ENCODE measurements at places on chromosomes 1 and 21.

- DNase-seq = no peak
Measured at GRCh38 chr1:93288558-93288957, 57.1 kb upstream of the DR1 start.

- DNase-seq = no peak
Measured at GRCh38 chr21:31490443-31490842, 146.4 kb upstream of the TIAM1 start.

DNA sequence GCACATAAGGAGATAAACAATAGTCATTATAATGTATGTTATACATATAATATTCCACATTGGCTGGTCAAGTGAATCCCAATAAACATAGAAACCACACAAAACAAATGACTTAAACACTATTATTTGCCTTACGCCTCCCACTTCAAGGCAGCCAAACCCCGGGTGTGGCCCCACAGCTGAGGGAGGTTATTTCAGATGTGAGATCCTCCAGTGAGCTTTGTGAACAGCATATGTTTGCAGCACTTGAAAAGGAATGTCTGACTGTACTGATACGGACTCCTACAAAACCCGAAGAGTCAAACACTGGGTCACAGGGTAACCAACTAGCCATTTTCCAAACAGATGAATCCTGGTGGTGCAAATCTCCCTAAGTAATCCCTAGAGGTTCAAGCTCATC, 27.1 kb upstream of the DISP1 start:
- DNase-seq = no peak

- no peak for DNase-seq
Measured at GRCh38 chr1:225737161-225737560, 40.5 kb upstream of the SRP9 start.

GRCh38 chr1:2394220-2394619, 2.6 kb downstream of the RER1 start:
- no peak for DNase-seq

DNA sequence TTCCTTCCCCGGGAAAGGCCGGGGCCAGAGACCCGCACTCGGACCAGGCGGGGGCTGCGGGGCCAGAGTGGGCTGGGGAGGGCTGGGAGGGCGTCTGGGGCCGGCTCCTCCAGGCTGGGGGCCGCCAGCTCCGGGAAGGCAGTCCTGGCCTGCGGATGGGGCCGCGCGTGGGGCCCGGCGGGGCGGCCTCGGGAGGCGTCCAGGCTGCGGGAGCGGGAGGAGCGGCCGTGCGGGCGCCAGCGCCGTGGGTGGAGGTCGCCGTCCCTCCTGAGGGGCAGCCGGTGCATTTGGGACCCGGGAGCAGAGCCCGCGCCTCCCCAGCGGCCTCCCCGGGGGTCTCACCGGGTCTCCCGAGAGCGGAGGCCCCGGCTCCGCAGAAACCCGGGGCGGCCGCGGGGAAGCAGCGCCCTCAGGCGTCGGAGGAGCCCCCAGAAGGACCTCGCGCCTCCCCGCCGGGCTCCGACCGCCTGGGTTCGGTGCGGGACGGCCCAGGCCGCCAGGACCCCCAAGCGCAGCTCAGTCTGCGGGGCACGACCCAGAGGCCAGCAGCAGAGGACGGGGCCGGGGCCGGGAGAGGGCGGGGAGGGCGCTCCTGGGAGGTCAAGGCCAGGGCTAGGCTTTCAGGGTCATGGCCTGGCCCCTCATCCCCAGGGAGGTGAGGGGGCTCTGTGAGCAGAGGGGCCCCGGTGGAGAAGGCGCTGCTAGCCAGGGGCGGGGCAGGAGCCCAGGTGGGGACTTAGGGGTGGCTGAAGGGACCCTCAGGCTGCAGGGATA, 7.2 kb upstream of the SLX9 start:
- no peak for DNase-seq

GRCh38 chr1:101073836-101074235, 48.3 kb upstream of the DPH5 start:
- no peak for DNase-seq

- DNase-seq = no peak
Measured at GRCh38 chr1:235649368-235650163, at the start of gene GNG4. Gene GNG4, minus strand, starts transcription at chr1:235649784. Its CDS starts 65,946 bp downstream, at chr1:235583838.

GRCh38 chr1:235971571-235972310, 93.1 kb downstream of the NID1 start:
- peak; percentile 74 for DNase-seq

GRCh38 chr21:27114111-27114510, 147.2 kb upstream of the ADAMTS5 start:
- no peak for DNase-seq

GRCh38 chr1:231196728-231197127, 34.9 kb downstream of the TRIM67 start:
- DNase-seq = no peak

GRCh38 chr1:155026588-155026987, 7.0 kb downstream of the DCST2 start:
- no peak for DNase-seq

DNA sequence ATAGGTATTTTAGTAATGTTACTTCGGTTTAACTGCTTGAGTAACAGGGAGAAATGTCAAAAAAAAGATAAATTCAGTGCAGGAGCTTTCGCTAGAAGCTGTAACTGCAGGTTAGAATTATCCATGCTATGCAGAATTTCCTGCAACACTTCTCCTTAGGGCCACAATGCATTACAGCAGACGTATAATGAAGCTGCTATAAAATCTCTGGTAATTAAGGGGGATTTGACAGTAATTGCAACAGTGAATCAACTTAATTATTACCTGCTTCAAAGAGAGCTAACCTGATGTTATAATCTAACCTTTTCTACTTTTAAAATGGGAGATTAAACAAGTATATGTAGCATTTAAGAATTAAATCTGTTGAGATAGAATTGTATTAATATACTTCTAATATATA, 92.6 kb downstream of the ATG4C start:
- DNase-seq = no peak

GRCh38 chr1:16073490-16074119, at the start of gene FAM131C:
Gene FAM131C, minus strand, starts transcription at chr1:16073651. Its CDS starts 209 bp downstream, at chr1:16073442.
- DNase-seq = no peak

DNA sequence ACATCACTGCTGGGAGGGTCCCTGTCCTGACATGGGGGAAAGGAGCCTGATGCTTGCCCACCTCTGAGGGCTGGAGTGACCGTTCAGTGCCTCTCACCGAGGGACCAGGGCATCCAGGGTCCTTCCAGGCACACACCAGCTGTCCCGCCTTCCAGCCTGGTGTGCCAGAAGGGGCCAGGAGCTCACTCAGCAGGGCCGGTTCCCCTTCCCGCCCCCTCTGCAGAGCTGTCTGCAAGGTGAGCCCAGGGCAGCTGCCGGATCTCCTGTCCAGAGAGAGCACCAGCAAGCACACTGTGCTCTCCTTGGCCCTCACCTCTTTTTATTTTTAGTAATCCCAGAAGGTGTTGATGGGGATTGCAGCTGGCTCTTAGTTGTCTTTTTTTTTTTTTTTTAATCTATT, 16.9 kb downstream of the H6PD start:
- DNase-seq = no peak

DNA sequence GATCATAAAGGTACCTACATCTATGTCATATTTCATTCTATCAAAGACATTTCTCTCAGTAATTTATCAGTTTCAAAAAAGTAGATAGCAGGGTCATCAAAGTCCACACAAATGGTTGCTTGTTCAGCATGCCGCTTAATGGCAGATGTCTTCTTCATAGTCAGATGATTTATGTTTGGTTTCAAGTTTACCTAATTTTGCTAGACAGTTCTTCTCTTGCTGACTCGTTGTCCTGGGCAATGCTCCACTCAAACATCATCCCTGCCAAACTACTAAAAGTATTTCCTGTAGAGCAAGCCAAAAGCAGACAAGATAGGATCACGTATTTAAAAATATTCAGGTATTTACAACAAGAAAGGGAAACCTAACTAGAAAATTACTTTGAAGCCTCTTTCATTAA, 13.6 kb downstream of the NUP210L start:
- DNase-seq = peak; percentile 14

DNA sequence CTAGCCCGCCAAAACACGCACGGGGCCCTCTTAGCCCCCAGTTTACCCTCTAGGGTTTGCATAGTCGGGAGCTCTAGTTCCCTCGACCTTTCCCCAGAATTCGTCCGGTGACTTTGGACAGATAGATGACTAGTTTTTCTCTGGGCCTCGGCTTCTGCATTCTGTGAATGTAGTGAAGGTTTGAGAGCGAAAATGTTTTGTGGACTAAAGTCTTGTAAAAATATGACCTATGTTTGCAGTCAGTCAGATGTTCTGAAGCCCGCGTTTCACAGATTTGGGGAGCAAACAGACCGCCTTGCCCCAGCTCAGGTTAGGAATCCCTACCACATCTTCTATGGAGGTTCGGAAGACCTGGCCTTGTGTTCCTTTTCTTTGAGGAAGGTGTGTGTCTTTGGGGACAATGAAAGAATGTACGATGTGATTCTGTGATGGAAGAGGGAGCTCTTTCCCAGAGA, 401 bp downstream of the UQCRH start:
- DNase-seq = no peak

DNA sequence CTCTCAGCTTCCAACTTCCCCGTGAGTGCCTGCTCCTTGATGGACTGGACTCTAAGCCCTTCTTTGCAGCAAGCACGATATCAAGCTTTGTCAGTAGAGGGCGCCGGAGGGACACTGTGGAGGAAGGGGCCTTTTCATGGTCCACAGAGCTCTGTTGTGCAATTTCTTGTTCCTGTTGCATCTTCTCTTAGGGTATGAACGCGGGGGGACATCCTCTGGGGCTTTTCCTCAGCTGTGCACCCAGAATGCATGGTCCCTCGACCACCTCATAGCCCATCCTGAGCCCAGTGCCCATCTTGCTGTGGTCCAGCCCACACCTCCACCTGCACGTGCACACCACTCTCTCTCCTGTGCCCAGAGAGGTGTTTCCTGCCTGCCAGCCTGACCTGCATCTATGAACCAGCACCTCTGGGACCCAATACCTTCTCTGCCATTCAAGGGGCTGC, 556.8 kb downstream of the PTPRU start:
- peak; percentile 36 for DNase-seq

DNA sequence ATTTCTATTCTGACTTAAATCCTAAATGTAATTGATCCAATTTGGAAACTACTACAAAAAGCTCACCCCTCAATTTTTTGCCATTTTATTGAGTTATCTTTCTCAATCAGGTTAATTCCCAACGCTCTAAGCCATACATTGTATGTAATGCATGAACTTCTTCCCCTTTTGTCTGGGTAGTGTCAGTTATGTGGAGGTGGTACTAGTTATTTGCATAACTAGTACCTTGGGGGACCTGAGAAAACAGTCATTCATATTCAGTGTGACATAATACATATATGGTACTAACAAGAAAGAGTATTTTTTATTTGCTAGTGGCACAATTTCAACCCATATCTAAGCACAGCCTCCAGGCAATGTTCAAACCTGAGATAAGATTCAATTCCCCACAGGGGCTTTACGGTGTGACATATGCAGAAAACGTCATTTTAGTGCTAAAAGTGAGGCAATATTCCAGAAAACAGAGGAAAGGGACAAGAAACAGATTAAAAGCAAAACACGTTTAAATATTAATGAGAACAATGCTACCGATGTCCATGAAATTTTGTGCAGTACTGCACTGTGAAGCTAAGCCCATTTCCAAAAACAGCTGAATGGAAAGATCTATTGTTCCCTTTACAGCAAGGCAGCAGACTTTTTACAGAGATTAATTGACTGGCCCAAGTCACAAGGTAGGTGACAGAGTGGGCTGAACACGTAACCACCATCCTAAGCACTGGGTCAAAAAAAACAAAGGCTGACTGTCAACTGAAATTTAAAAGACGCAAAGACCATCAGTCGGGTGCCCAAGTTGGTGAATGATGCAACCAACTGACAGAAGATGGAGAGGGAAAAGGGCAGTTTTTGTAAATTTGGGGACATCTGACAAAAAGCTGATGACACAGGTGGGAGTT, 1.4 kb downstream of the HLCS start:
- no peak for DNase-seq

DNA sequence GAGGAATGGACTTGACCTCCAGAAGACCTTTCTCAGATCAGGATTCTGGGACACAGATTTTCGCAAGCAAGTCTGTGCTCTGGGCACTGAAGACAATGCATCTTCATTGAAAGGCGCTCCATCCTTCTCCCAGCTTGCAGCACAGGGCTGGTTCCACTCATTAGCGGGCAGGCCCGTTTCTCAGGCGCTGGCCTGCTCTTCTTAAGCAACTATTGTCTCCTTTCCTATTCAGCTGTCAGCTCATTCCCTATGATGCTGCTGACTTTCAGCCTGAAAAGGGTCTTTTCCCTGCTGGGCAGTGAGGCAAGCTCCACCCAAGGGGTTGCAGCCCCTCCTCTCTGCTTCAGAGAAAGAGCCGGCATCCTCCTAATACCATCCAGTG, 91.9 kb upstream of the PLXNA2 start:
- DNase-seq = no peak

GRCh38 chr1:159958719-159959380, 4.8 kb upstream of the SLAMF9 start:
- DNase-seq = no peak

GRCh38 chr1:33768821-33769220, 95.1 kb upstream of the HMGB4 start:
- no peak for DNase-seq

DNA sequence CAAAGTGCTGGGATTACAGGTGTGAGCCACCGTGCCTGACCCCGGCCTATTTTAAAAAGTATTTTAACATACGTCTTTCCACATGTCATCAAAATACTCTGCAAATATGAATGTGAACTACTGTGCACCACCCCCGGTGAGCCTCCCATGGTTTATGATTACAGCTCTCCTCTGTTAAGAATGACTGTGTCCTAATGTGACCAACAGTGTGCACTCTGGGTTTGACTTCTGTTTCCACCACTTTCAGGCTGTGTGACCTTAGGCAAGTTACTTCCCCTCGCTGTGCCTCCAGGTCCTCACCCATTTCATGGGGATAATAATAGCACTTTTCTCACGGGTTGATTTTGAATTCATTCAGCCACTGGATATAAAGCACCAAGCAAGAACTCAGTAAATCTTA, 14.7 kb downstream of the AMPD2 start:
- DNase-seq = no peak

- no peak for DNase-seq
Measured at GRCh38 chr1:21904704-21905520, 32.2 kb downstream of the HSPG2 start.

- no peak for DNase-seq
Measured at GRCh38 chr1:1024771-1025699, 5.1 kb downstream of the AGRN start.

- DNase-seq = no peak
Measured at GRCh38 chr1:168497376-168497950, 46.3 kb downstream of the XCL2 start.

- DNase-seq = no peak
Measured at GRCh38 chr1:54370287-54370989, 35.8 kb downstream of the SSBP3 start.

DNA sequence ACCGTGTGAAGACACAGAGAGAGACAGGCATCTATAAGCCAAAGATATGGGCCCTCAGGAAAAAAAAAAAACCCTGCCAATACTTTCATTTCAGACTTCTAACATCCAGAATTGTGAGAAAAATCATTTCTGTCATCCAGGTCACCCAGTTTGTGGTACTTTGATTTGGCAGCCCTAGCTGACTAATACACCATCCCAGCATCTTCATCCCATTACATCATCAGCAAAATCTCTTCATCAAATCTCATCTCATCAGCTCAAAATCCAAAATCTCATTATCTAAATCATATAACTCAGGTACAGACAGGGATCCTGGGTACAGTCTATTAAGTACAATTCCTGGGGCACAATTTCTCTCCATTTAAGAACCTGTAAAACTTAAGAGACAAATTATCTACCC, 51.9 kb upstream of the GJA8 start:
- no peak for DNase-seq
